ENCODE measurements at places on chromosomes 5 and 9.

- DNase-seq = no peak
These were observed 19.9 kb downstream of the TPPP start for GRCh38 chr5:673161-673830.

- DNase-seq = no peak
These were observed 35.5 kb downstream of the C9orf50 start for GRCh38 chr9:129585352-129585751.

DNA sequence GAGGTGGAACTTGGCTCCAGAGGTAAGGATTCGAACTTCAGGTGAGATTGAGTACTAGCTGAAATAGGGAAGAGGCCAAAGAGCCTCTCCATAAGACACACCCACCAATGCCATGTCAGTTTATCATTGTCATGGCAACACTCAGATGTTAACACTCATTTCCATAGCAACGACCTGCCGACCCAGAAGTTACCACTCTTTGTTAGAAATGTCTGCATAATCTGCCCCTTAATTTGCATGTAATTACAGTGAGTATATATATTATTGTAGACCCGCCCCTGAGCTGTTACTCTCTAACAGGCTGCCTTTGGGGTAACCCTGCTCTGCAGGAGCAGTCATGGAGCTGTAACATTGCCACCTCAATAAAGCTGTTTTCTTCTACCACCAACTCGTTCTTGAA is 10.2 kb upstream of the NTRK2 start:
- DNase-seq = no peak

DNA sequence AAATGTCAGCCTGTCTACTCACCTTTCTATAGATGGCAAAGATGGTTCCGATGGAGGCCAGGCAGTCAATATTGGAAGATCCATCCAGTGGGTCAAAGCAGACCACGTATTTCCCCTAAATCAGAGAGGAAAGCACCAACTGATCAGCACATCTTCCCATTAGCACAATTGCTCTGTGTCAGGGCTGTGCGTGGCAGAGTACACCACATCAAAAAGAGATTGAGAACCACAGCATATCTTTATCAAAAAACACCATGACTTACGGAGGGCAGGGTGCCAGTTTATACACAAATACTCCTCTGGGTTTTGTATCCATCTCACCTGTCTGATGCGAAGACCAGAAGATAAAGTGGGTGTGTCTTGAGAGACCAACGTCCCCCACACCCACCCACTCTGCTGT is 9.1 kb downstream of the FBP2 start:
- no peak for DNase-seq

GRCh38 chr9:37626708-37627292 is 24.0 kb upstream of the FRMPD1 start:
- DNase-seq = no peak

All from SW 1271 (cell line).